ENCODE measurements at places on chromosomes 5 and 9.

- no peak for DNase-seq
Measured at GRCh38 chr5:97097326-97098230, 44.8 kb downstream of the LIX1 start.

- DNase-seq: no peak
Measured at GRCh38 chr5:5826911-5827310, 404.4 kb downstream of the ICE1 start.

GRCh38 chr5:154740957-154741356, 14.2 kb upstream of the LARP1 start:
- no peak for DNase-seq

- no peak for DNase-seq
Measured at GRCh38 chr5:110738503-110738811, 350 bp upstream of the SLC25A46 start.

DNA sequence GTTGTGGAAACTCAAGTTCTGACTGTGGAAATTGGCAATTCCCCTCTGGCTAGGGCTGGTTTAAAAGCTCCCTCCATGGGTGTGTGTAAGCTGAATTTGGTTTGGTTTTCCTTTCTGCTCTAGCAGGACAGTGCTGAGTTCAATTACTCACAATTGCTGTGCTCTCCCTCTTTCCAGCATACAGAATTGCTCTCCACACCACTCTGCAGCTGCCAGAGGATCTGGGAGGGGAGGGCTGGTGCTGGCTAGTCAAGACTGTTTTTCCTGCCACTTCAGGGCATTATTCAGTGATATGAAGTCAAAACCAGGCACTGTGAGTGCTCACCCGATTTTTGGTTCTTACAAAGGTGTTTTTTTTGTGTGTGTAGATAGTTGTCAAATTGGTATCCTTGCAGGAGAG, 336.9 kb upstream of the SLC24A2 start:
- no peak for DNase-seq

DNA sequence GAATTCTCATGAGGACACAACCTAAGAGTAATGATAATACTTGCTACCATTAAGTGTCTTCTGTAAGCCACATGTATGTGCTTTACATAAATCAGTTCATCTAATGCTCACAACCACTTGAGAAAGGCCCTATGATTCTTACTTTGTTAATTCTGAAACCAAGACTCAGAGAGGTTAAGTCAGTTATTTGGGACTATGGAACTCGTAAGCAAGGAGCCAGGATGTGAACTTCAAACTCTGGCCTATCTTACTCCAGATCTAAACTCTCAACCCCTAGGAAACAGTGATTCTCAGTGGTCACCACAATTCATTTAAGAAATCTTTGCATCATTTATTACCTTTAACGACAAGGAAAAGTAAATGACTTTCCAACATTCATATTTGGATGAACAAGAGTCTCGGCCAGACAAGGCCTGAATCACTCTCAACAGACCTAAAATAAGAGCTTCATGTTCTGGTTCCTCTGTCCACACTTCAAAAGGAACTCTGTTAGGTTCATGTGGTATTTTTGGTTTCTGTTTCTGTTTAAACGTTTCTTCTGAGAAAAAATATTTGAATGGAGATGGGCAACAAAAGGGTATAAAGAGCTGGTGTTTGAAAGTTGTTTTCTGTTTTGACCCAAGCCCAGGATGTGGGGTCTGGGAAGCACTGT, 104.8 kb downstream of the LPAR1 start:
- DNase-seq: no peak

DNA sequence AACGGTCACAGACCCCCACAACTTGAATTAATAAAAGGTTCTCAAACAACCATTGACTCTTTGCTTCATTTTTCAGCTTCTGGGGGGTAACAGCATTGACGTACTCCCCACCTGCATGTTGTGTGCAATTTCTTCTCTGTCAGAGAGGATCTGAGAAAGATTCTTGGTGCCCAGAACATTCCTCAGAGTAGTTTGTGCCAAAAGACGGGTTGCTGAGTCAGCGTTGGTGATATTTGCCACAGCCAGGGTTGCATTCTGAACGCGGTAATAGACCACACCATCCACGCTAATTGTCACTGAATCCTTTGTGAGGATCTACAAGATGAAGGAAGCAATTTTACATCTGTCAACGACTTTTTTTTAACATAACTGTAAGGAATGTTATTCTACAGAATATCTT, 21.0 kb downstream of the STOM start:
- no peak for DNase-seq

GRCh38 chr5:18900644-18901043, 1087.4 kb downstream of the CDH18 start:
- no peak for DNase-seq

DNA sequence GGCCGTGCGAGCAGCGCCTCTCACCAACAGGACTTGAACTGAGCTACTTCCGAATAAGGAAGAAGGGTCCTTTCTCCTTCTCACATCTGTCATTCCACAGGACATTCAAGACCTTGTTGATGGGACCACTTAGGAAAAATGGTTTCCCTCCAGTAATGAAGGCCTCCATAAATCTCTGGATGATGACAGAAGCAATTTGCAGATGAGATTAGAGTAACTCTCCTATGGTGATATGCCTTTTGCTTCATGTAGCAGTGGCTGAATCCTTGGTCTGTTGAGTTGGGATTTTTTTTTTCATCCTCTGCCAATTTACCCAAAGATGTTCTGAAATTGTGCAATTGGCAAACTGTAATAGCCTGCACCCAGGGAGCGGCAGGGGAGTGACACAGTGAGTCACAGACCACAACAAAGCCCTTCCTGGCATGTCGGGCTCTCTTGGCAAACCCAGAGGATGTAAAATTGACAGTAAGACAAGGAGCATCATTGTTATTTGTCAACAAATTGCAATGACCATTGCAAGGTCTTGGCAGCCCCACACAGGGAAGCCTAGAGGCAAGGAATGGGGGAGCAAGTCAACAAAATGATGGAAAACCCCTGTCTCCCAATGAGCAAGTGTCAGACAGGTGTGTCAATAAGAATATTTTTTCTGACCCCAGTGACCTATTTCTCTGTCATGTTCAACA, 275.9 kb downstream of the ACTL7B start:
- no peak for DNase-seq

GRCh38 chr9:126326228-126327005, at the start of gene MVB12B:
Gene MVB12B (plus strand): TSS chr9:126326829. CDS start chr9:126326930, 101 bp downstream.
- peak; percentile 87 for DNase-seq

DNA sequence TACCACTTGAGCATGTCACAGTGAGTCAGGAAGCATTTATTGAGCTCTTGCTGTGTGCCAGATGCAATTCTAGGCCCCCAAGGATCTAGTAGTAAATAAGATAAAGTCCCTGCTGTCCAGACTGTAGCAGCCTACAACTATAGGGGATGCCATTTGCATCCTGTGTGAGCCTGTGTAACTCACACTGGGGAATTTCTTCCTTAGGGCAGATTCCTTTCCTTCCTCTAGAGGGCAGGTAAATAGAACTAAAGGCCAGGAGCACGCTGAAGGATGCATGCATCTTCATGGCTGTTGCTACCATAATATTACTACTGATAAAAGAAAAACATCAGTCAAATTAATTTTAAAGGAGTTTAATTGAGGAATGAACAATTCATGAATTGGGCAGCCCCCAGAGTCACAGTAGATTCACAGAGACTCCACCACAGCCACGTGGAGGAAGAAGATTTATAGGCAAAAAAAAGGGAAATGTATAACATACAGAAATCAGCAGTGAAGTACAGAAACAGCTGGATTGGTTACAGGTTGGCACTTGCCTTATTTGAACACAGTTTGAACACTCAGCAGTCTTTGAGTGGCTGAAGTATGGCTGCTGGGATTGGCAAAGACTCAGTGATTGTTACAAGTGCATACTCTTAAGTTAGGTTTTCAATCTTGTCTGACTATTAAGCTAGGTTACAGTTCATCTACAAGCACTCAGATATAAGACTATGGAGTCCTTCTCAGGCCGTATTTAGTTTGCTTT, 98.9 kb downstream of the ACTL7B start:
- no peak for DNase-seq

DNA sequence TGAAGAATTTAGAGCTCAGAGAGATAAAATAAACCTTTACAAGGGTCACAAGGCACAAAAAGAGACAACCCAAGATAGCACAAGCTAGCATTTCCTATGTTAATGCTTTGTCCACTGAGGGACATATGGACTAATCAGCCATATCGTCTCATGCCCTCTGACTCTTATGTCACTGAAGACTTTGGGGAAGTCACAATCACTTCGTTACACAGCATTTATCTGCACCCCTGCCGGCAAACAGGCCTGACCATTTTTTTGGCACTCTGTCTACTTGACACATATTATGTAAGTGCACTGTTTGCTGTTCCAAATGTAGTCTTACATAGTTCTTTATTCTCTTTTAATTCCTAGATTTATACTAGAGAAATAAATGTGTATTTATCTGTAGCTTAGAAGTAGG, 13.9 kb upstream of the BNC2 start:
- DNase-seq: no peak

DNA sequence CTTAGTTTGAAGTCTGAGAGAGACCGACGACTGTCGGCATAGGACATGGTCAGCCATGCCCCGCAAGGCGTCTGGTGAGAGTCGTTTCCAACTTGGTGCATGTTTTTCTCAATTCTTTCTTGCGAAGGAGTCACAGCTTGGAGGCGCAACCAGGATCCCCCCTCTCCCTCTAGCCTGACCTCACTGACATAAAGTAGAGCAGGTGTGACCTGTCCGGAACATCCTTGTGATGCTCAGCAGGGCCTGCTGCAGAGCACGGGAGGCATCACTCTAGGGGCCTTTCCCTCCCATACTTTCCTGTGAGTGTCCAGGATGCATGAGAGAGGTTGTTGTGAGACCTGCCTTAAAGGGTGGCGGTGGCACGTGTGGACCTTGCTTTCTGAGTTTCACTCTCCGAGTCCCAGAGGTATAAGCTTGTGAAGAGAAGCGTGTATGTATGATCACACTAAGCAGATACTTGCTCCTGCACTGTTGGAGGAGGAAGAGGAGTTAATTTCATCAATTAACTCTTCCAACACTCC, 5.0 kb downstream of the TENT4A start:
- no peak for DNase-seq

- DNase-seq: peak; percentile 54
Measured at GRCh38 chr9:15606643-15607472, 54.0 kb downstream of the CCDC171 start.

GRCh38 chr5:169178754-169179153, 122.2 kb downstream of the SLIT3 start:
- DNase-seq: no peak

- no peak for DNase-seq
Measured at GRCh38 chr9:111886983-111887718, 9.5 kb upstream of the UGCG start.

GRCh38 chr9:81851340-81851739, 76.9 kb upstream of the SPATA31D4 start:
- DNase-seq: no peak

GRCh38 chr5:178625679-178626483, 969 bp downstream of the CLK4 start:
- DNase-seq: no peak

DNA sequence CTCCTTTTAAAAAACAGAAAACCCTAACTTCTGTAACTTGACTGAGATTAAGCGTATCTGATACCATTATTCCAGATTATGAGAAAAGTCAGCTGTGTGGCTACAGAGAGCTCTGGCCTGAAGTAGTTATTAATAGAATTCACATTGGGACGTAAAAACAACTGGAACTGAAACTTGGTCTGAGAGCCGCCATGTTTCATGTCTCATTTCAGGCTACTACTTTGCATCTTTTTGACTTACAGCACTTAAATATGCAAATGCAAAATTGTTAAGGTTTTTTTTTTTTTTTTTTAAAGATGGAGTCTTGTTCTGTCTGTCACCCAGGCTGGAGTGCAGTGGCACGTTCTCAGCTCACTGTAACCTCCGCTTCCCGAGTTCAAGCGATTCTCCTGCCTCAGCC, 25.2 kb downstream of the MAP3K1 start:
- no peak for DNase-seq

- DNase-seq: no peak
Measured at GRCh38 chr9:23739753-23740152, 86.3 kb downstream of the ELAVL2 start.

DNA sequence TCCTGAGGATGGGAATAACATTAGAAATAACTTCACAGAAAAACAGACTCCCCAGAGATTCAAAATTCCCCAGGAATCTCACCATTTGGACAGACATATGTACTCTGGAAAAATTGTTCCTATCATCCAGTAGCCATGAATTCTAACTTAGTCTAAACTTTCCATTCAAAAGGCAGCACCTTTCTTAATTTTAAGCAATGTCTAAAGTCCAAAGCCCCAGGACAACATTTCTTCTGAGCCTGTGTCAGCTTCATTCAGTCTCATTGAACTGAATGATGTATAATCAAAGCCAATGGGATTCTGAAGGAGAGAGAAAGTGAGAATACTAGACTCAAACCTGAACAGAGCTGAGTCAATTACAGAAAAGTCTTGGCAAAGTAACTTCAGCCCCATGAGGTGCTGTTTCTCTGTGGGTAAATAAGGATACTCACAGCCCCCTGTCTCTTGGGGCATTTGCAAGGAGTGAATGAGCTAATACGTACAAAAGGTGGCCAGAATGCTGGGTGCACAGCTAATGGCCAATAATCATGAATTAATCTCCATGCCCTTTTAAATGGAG, 140.6 kb downstream of the SEMA5A start:
- no peak for DNase-seq

DNA sequence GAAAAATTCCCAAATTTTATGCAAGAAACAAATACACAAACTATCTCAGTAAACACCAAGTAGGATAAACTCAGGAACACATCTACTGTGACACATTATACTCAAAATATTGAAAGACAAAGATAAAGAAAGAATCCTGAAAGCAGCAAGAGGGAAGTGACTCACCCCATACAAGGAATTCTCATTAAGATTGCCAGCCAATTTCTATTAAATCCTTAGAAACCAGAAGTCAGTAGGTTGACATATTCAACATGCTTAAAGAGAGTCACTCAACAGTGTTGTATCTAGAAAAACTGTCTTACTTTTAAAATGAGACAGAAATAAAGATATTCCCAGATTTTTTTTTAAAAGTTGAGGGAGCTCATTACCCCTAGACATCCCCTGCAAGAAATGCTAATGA, 15.5 kb downstream of the SPATA31E1 start:
- DNase-seq: no peak

- no peak for DNase-seq
Measured at GRCh38 chr9:119544492-119544891, 175.3 kb upstream of the BRINP1 start.

DNA sequence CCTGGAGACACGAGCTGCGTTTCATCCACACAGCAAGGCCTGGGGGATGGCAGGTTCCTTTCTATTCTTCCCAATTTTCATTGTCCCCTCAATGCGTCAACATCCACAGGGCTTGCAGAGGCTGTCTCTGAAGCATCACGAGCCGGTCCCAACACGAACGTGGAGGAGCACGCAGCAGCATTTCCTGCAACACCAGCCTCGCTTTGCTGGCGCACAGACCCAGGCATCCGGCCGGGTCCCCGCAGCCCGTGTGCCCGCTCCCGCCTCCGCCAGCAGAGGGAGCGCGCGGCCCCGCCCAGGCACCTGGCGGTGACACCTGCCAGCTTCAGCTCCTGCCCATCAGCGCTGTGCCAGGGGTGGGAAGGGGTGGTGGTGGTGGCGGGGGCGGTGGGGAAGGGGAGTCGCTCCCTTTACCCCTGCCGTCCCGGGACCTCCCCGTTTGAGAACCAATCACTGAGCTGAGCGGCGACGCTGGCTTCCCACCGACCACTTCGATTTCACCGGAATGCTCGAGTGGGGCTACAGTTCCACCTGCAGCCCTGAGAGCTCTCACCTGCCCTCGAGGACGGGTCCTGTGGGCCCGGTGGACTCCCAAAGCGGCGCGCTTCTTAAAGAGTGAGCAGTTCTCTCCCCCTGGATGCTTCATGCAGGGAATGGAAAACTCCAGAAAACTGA, 464.5 kb downstream of the ICE1 start:
- DNase-seq: no peak

- peak; percentile 86 for DNase-seq
Measured at GRCh38 chr9:91775011-91775707, 174.9 kb downstream of the ROR2 start.

GRCh38 chr9:134630393-134630790, 11.2 kb upstream of the COL5A1 start:
- DNase-seq: no peak

Measured in retina (tissue), 1 donor.